Inflammatory macrophage (primary cell): ENCODE measurements at places on chromosomes 7 and 10.

- DNase-seq, result no peak
These were observed 8.9 kb downstream of the CHAT start for GRCh38 chr10:49622426-49623425.

- no peak for DNase-seq
These were observed 218.4 kb upstream of the KCND2 start for GRCh38 chr7:120054376-120055100.

- DNase-seq, result no peak
These were observed 111.3 kb upstream of the PDSS1 start for GRCh38 chr10:26586211-26586610.

DNA sequence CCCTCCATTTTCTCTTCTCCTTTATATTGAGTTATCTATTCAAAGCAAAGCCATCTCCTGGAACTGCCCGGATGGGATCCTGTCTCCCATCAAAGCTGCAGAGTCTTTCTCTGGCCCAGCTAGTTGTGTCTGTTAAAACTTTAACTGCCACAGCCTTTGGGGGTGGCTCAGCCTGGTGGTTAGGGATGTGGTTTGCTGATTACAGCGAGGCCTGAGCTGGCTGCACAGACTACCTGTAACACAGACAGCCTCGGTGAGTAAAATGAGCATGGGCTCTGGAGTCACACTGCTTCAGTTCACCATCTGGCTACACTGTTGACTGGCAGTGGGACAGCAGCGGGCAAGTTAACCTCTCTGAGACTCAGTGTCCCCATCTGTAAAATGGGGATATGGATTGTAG lies 18.4 kb upstream of the HABP2 start:
- DNase-seq, result no peak

DNA sequence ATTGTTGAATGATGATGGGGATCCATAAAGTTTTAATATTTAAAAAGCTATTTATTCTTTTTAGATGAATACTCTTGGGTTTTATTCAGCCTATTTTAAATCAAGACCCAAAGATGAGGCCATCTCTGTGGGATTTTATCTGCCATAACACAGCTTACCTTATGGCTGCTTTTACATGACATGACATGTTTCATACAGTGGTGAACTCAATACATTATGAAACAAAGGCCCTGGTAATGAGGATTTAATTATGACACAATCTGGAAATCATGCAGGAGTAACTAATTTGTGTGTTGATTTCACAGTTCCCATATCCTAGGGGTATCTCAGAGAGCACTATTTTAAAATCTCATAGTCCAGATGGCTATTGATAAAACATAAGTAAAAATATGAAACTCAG lies 661.8 kb upstream of the FZD8 start:
- no peak for DNase-seq

- no peak for DNase-seq
These were observed 19.7 kb downstream of the BHLHA15 start for GRCh38 chr7:98230746-98231471.

GRCh38 chr10:75672111-75672671 lies 240.8 kb downstream of the LRMDA start:
- peak; percentile 12 for DNase-seq

DNA sequence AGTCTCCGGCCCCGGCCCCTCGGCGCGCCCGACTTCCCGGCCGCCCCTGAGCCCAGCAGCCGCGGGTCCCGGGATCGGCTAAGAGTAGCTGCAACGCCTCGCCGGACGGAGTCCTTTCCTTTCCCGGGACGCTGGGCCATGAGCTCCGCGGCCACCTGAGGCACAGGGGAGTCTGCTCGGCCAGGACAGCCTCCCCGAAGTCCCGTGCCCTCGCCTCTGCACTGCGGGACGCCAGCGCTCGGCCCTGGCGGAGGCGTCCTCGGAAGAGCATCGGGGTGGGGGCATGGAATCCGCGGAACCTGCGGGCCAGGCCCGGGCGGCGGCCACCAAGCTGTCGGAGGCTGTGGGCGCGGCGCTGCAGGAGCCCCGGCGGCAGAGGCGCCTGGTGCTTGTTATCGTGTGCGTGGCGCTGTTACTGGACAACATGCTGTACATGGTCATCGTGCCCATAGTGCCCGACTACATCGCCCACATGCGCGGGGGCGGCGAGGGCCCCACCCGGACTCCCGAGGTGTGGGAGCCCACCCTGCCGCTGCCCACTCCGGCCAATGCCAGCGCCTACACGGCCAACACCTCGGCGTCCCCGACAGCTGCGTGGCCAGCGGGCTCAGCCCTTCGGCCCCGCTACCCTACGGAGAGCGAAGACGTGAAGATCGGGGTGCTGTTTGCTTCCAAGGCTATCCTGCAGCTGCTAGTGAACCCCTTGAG lies 502 bp downstream of the SLC18A3 start:
- DNase-seq, result no peak

GRCh38 chr10:71045936-71046335 lies 157.6 kb upstream of the PCBD1 start:
- no peak for DNase-seq

GRCh38 chr10:118277871-118278270 lies 64.3 kb downstream of the FAM204A start:
- DNase-seq, result no peak

GRCh38 chr7:73647725-73648592 lies 19.7 kb upstream of the VPS37D start:
- DNase-seq, result peak; percentile 26

- no peak for DNase-seq
These were observed 652 bp upstream of the CALY start for GRCh38 chr10:133337370-133337725.

DNA sequence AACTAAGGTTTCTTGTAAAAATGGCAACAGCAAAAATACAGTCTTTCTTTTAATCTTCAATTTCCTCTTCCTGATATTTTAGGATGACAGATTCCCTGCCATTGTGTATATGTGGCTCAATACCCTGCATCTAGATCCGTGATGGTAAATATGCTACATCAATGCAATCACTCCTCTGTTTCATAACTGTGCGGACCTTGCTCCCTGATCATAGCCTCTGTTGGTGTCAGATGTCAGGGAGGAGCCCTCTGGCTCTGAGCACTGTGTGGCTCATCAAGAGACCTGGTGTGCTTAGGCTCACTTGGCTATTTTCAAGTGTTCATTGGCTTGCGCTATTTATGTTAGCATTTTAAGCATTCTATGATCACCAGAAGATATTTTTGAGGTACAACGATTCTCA lies 33.0 kb upstream of the AGR3 start:
- DNase-seq, result no peak

- no peak for DNase-seq
These were observed 22.8 kb downstream of the PRKAG2 start for GRCh38 chr7:151853896-151854719.

- no peak for DNase-seq
These were observed 27.1 kb downstream of the DUSP5 start for GRCh38 chr10:110524859-110525232.

DNA sequence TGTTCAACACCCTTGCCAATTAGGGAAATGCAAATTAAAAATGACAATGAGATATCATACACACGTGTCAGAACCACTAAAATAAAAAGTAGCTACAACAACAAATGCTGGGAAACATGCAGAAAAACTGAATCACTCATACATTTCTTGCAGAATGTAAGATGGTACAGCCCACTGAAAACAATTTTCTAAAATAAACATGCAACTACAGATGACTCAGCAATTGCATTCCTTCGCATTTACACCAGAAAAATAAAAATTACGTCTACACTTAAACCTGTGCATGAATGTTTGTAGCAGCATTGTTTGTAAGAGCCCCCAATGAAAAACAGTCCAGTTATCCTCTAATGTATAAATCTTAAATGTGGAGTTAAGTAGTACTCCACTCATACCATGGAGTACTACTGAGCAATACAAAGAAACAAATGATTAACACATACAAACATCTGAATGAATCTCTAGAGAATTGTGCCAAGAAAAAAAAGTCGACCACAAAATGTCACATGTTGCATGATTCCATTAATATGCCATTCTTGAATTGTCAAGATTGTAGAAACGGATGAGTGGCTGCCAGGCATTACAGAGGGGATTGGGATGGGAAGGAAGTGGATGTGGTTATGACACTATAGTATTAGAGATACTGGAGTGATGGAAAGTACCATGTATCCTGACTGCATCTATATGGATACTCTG lies 134.6 kb upstream of the NPSR1 start:
- DNase-seq, result no peak

DNA sequence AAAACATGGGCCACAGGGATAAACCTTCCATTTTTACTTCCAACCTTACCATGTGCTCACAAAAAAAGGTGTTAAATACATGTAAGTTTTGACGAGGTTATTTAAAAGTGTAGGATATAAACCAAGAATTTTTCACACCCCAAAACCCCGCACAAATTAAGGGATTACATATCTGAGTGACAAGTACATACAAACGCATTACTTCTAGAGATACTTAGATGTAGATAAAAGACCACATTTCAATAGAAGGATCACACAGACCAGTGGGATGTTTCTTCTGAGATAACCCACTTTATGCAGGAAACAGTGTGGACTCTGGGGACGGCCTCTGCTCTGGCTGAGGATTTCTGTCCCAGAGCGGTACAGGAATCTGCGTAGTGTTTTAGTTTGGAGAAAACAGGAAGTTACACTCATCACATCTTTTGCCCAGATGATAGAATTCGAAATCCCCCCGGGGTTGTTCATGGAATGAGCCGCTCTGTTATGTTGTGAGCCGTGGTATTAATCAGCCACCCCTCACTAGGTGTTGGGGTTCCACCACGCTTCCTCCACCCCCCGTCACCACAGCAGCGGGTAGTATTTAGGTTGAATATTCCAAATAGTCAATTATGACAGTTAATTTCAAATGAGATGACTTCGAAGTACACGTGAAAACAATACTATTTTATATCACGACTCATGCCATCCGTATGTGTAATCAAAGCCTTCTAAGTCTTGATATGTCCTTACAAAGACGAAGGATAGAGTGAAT lies 1.3 kb upstream of the CUL1 start:
- no peak for DNase-seq

DNA sequence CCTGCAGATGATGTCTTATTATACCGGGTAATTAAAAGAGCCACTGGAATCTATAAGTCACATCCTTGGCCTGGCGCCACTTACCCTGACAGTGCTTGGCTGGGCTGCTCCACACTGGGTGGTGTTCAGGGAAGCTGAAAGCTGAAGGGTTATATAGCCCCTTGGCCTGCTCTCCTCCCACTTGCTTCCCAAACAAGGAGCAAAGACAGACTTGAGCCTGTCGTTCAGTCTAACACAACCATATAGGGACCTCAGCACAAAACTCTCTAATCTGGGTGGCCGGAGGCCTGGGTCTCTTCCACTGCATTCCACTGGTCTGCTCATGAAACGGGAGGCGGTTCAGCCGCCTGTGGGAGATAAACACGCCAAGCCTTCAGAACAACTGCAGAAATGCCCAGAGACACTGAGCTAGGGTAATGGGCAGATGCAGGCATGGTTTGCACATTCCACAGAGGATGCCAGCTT lies at the start of gene ACTA2:
TSS of gene ACTA2 (minus strand) at position 127 of the 465 bp plus-strand sequence. CDS start 3,843 bp downstream, outside the sequence.
- DNase-seq, result no peak

- peak; percentile 60 for DNase-seq
These were observed 1.1 kb downstream of the RHOBTB1 start for GRCh38 chr10:60942788-60943315.

GRCh38 chr7:129499999-129500398 lies 2.3 kb upstream of the SMKR1 start:
- no peak for DNase-seq

GRCh38 chr10:16909271-16909767 lies 92.1 kb upstream of the RSU1 start:
- no peak for DNase-seq

GRCh38 chr10:75744261-75744660 lies 312.8 kb downstream of the LRMDA start:
- DNase-seq, result no peak

DNA sequence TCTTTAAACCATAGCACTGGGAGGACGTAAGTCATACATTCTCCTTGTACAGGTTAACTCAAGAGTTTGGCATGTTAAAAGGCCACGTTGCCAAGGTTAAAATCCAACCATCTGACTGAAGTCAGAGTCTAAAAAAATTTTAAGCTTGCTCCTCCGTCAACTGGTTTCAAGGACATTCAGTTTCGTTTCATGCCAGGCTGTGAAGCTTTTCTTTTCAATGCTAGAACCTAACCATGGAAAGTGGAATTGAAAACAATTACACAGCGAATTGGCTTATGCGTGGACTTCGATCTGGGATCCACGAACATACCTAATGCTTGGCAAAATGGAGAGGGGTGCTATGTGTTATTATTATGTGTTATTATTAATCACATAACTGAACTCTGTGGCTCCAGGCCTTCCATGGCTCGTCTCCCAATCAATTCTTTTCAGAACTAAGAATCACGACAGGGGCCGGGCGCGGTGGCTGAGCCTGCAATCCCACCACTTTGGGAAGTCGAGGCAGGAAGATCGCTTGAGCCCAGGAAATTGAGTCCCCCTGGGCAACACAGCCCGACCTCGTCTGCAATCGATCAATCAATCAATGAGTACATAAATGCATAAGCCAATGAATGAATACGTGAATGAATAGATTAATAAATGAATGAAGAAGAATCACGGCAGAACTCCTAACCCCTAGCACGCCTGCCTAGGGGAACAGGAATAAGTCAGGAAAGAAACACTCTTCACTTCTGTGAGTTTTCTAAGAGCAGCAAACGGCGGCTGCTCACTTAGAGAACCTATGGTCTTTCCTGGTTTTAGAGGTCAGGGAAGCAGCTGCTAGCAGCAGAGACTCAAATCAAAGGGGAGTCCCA lies 733 bp upstream of the ARL5B start:
- DNase-seq, result no peak

DNA sequence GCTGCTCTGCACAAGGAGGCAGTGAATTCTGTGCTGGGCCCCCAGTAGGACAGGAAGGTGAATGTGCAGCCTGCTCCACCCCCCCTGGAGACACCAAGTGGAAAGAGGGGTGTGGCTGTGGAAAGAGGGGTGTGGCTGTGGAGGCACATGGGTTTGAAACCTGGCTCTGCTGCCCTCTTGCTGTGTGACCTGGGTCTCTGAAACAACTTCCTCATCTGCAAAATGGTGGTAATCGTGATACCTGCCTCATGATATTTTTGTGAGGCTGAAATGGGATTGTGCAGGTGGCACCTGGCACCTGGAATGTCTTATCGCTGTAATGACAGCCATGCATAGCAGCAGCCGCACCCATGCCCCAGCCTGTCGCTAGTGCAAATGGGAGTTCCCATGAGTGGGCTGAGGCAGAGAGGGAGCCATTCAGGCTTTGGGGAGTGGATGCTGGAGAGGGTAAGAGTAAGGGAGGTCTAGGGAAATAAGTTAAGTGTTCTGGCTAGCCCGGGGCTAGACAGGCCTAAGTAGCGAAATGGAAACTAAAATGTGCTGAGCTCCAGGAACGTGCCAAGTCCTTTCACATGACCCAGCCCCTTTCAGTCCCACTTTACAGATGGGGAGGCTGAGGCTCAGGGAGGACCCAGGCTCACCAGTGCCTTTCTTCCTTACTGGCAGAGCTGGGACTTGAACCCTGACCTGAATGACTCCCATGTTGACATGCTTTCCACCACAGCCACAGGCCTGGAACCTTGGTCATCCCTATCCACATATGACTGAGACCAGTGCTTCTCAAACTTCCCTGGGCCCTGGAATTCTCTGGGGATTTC lies 35.0 kb downstream of the C10orf105 start:
- DNase-seq, result no peak
